ENCODE measurements at places on chromosomes 4 and X.
A peak's percentile ranks its signal among the peaks of the same experiment; 100 is the strongest.

DNA sequence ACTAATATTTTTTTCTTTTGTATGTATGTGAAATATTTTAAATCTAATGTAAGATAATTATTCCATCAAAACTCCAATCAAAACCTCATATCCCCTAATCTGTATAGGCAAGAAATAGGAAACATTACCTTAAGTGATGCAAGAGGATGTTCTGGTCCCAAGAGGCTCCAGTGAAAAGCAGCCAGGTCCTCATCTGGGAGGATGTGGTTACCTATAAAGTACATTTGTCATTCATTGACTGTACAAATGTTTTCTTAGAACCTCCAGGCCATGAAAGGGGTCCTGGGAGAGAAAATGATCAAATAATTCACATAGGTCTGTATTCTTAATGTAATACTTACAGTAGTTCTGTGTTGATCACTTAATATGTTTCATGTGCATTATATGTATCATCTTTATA is 25.5 kb downstream of the FAM120C start:
- DNase-seq = no peak

DNA sequence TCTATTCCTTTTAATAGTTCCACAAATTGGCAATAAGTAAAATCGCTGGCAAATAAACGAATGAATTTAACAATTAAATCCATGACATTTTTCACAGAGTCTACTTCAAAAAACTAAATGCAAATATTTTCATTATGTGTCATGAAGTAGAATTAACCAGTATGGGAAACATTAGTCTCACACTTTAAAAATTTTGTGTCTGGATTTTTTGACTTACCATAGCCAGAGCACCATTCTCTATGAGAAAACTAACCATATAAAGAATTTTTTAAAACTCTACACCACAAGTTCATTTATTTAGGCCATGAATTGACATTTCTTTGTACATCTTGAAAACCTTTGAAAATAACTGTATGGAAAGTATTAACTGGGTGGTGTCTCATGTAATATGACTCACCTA is 41.2 kb downstream of the PRDM5 start:
- no peak for DNase-seq

- DNase-seq = no peak
Measured at GRCh38 chr4:83692028-83692427, 156.1 kb downstream of the GPAT3 start.

GRCh38 chrX:75361788-75362187 is 87.9 kb downstream of the UPRT start:
- DNase-seq = no peak

DNA sequence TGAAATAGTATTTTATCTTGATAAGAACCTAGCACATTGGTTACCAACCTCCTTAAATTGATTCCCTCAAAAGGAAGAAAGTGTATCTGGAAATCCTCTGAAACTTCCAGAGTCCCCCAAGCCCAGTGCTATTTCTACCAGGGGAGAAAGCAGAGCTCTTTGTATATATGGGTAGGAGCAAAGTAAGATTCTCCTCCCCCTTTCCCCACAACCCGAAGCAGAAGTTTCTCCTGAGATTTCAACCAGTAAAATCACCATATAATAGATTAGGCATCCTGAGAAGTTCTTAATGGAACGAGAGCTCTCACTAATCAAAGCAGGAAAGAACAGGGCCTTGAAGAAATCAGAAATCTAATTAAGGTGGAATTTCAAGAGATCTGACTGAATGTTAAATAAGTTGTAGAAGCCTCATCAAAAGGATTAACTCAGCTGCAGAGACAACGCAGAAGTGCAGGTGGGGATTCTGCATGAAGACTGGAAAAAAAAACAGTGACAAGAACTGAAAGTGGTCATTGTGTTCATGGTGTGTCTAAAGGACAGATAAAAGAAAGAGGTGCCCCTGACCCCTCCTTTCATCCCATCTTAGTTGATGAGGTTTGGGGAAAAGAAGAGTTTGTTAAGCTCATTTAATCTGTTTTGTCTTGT is 39.1 kb downstream of the VSIG4 start:
- DNase-seq = no peak

- no peak for DNase-seq
Measured at GRCh38 chr4:66357316-66357715, 687.0 kb upstream of the EPHA5 start.

DNA sequence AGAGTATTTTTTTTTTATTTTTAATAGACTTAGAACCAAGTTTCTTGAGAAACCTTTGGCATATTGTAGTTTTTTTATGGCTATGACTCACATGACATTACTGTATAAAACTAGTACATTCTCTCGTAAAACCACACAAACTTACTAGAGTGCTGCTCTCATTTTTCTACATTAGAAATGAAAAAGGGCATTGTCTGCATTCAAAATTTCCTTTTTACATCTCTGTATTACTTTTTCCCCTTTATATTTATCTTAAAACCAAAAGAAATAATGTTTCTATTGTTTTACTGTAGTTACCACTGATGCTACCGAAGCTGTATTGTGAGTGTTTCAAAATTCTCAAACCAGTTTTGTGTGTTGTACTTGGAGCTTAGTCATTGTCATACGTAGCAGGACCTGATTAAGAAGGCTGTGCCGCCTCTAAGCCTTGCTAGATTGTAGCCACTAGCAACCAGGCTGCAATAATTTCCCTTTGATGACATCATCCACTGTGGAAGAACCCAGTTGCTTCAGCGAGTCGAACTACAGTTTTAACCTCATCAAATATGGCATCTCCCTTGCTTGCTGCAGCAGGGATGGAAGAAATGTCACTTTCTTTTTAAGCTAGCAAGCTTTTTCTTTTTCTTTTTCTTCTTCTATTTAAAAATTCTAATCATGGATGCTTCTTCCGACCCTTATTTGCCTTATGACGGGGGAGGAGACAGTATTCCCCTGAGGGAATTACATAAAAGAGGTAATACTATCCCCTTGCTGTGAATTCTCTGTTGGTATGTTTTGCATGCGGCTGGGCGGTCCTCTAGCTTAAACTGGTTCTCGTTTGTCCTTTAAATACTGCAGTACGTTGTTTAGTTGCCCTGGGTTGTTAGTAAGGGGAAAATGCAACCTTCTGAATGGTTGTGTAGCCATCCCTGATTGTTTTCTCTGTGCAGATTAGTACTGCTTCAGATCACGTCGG is 39.6 kb downstream of the CLCN3 start:
- peak; percentile 56 for DNase-seq

GRCh38 chr4:181020456-181020855 is 1222.7 kb upstream of the TENM3 start:
- DNase-seq = no peak

DNA sequence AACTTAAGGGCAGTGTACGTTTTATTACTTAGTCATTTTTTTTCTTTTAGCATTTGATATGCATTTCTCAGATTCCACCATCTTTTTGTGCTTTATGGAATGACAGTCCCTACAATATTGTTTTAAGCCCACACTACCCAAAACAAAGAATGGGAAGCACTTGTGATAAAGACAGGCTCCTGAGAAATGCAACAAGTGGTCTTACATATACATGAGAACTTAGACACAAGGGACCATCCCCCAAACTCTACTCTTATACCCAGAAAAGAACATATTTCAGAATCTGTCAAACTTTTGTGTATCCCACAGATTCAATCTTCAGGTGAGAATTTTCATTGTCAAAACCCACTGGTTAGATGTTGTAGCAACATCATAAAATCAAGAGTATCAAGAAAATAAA is 491.1 kb downstream of the AFF2 start:
- DNase-seq = no peak

DNA sequence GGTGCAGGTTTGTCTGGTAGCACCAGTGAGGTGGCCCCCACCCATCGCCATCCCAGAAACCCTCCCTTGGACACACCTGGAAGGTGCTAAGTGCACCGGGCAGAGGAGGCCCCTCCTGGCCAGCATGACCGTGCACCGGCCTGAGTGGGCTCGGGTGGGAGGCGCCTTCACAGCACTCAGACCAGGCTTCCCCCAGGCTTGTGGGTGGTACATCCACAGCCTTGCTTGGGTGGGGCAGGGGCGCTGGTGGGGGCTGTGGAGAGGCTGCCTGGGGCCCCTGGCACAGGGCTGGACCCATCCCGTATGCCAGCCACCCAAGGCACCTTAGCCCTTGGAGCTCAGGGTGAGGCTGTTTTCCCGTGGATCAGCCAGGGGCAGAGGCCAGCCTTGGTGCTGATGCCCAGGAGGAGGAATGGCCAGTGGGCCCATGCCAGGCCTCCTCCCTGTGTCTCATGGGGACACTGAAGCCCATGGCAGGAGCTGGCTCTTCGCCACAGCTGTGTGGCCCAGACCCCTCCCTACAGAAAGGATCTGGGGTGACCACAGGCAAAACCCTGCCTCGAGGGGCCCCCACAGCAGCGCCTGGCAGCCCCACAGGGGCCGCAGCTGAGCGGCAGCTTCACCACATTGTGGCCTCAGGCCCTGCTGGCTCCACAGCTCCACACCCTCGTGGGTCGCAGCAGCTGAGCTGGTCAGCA is 21.4 kb downstream of the NKX1-1 start:
- DNase-seq = no peak

GRCh38 chrX:11758400-11759171 is 549 bp downstream of the MSL3 start:
- DNase-seq = peak; percentile 85

DNA sequence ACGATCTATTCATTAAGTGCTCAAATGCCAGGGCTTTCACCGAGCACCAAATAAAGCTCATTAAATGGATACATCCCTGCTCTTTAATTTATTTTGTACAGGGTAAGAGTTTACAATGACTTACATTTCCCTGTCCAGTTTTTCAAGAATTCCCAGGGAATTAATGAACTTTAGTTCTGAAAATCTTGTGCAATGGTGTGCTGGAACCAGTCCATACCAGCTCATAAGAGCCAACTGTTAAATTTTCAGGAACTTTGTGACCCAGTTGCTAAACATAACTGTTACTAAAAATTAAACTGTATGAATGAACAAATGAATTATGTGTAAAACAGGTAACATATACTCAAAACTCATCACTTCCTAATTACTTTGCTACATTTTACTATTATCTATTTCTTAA is 191.7 kb upstream of the RASGEF1B start:
- DNase-seq = no peak

DNA sequence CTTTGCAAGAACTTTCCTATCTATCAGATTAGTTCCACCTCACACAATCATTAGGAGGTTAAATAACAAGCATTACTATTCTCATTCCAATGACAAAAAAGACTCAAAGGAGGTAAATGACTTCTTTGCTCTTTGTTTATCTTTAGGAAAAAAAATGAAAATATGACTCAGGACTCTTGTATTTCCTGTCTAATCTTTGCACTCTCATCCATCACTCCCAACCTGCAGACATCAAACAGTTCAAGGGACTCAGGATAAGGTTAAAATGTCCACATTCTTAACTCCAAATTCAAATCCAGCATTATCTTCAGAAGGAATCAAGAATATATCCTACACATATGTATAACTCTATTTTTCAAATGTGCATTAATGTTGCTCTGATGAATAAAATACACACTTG is 139.6 kb downstream of the UNC5C start:
- no peak for DNase-seq

DNA sequence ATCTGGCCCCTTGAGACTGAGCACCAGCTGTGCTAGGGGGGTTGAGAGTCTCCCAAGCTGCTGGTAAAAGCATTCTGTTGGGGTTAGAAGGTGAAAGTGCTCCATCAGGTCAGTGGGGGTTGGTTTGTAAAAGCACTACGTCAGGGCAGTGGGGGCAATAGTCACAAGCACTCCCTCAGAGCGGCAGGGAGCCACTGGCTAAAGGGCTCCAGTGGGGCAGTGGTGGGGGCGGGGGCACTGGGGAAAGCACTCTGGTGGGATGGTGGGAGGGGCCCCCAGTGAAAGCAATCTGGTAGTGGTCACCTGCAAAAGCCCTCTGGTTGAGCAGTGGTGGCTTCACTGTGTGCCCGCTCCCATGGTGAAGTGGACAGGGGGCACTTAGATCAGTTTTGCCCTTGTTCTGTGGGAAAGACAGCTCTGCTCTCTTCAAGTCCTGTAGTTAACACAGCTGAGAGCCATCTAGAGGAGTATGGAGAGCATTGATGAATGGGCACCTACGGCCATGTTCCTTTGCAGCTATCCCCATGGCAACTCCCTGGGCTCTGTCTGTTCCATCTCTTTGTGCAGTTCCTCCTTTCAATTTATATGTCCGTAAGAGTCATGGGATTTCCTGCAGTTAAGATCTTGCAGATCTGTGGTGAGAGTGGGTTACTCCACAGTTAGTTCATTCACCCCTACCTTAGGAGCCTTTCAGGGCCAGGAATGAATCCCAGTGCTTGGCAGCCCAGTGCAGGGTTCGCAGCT is 106.4 kb downstream of the SH3BGRL start:
- no peak for DNase-seq

- no peak for DNase-seq
Measured at GRCh38 chrX:134537179-134537955, 77.4 kb downstream of the HPRT1 start.

- no peak for DNase-seq
Measured at GRCh38 chrX:16212436-16212835, 45.2 kb downstream of the MAGEB17 start.

- DNase-seq = no peak
Measured at GRCh38 chrX:18255059-18255458, 34.4 kb upstream of the BEND2 start.

DNA sequence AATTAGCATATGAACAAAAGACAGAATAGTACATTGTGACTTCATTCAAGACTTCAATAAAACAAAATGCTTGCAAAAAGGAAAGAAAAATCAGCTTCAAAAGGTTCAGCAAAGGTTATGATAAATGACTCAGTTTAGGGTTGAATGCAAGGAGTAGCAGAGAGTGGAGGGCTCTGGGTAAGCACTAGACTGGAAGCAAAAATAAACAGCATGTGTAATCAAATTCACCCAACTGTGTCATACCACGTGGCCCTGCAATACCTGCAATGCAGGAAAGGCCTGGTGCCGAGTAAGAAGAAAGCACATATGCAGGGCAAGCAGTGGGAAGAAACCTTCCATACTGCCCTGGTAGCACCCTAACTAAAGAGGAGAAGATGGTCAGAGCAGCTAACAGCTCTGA is 88.7 kb downstream of the ATP11C start:
- no peak for DNase-seq

DNA sequence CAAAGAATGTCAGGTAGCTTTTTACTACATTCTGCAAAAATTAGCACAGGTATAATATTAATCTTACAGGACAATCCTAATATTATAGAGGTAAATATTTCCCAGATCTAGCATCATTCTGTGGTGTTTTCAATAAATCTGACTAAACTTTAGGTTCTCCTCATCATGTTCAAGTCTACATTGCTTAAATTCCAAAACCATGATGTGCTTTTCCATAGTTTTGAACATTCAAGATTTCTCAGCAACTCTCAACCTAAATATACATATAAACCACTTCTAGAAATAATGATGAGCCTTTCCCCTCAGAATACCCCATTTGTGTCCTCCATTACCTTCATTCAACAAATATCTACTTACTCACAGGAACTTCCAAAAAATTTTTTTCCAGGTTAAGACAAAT is 23.1 kb downstream of the EIF4E start:
- no peak for DNase-seq

DNA sequence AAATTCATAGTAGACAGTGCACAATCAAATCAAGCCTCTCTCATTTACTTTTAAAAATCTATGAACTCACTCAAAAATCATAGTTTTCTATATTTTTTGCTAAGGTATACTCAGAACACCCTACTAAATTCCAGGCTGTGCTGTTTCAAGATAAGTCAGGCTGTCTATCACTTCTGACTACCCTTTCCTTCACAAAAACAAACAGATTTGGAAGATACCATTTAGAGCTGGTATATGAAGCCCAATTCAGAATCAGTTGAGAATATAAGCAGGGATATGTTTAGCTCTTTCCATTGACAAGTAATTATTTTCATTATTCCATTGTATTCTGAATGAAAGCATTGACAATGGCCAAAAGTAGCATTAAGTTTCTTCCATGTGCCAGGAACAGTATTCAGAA is 53.1 kb downstream of the CXCL1 start:
- no peak for DNase-seq

- DNase-seq = peak; percentile 13
Measured at GRCh38 chrX:80808881-80809411, 731 bp downstream of the BRWD3 start.

Measured in stimulated activated naive CD4-positive, alpha-beta T cell treated with Interleukin-2 at 50 U/mL for 16 hours (primary cell).